ENCODE measurements at places on chromosomes 3 and 15.

DNA sequence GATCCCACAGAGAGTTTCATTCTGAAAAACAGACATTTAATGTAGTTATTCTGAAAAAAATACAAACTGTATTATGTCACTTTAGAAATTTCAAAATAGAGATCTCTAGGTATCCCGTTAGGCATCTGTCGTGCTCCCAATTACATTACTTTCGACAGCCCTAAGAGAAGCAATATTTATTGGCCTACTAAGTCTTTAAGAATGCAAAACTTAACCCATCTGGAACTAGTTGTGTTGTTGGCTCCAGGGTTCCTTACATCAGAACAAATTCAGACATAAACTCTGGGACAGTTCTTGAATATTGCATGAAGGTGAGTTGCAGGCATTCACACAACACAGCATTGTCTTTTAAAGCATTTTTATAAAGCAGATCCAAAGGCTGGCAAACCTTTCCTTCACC lies 498.4 kb downstream of the FHIT start:
- DNase-seq = no peak

DNA sequence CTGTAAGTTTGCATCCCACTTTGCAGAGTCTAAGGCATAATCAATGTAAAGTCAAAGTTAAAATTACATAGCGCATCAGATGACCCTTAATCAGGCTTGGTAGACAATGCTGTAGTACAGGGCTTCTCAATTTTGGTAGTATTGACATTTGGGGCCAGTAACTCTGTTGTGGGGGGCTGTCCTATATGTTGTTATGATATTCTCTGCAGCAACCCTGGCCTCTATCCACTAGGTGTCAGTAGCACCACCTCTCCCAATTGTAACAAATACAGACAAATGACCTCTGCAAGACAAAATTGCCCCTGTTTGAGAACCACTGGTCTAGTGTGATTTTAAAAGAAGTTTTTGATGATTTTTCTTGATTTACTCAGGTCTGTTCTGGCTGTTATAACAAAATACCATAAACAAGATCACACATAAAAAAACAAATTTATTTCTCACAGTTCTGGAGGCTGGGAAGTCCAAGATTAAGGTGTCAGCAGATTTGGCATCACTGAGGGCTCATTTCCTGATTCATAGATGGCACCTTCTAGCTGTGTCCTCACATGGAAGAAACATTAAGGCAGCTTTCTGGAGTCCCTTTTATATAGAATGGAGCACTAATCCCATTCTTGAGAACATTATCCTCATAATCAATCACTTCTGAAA lies 37.6 kb upstream of the SLC9A9 start:
- DNase-seq = peak; percentile 7

DNA sequence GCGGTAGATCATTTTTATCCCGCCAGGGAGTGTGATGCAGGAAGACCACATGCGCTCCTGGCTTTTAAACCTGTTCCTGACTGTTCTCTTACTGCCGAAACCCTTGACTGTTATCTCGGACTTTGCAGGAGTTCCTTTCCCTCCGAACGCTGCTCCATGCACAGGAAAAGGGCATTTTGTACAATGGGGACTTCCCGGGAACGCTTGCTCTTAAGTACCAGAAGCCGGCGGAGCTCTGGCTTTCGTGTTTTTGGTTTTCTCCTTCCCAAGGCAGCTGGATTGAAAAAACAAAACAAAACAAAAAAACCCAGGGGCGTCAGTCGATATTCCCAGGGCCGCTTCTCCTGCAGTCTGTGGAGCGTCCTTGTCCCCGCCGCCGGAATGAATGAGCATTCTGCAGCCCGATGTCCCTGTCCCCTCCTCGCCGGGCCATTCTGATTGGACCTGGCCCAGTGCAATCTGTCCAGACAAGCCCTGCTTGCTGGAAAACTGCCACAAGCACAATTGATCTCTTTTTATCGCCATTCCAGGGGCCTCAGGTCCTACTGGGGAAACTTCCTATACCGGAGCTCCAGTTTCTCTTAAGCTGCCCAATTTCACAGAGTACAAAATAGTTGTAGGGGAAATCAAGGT lies 44.8 kb downstream of the SLC6A1 start:
- DNase-seq = no peak

GRCh38 chr3:89966877-89967665 lies 859.6 kb downstream of the EPHA3 start:
- no peak for DNase-seq

Measured in nephron progenitor cell (in vitro differentiated cells).